C1 segment of cervical spinal cord (tissue), 14 donors: ENCODE measurements at places on chromosomes 3 and 15.

DNA sequence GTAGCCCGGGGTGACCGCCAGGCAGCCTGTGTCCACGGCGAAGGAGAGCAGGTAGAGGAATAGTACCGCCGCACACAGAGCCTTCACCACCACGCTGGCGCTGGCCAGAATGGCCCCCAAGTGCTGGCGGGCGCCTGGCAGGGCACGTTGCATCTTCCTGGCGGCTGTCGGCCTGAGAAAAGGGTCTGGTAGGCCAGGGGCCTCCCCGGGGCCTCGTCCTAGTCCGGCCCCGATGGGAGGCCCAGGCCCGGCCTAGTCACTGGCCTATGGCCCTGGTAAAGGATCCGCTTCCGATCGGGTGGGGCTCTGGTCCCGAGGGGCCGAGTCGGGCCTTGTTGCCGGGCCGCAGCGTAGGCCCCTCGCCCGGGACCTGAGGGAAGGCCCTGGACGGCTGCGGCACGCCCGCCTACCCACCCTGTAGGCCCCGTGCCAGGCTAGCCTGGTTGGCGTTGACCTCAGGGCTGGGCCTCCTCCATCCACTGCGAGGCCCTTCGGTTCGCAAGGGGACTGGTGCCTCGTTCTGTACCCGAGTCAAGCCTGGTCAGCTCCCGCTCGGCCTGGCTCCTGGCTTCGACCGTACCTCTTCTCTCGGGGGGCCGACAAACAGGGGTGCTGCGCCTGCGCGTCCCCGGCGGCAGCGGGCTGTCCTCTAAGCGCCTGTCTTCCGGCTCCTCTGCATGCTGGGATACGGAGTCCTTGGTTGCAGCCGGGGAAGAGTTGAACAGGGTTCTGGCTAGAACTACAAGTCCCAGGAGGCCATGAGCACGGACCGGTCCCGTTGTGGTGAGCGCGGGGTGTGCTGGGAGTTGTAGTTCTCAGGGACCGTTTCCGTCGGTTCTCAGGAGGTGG lies at the start of gene TMEM115:
Gene TMEM115 (minus strand): TSS at position 611 of the 849 bp plus-strand sequence. CDS start 458 bp downstream, at position 153.
- DNase-seq: peak; percentile 98

DNA sequence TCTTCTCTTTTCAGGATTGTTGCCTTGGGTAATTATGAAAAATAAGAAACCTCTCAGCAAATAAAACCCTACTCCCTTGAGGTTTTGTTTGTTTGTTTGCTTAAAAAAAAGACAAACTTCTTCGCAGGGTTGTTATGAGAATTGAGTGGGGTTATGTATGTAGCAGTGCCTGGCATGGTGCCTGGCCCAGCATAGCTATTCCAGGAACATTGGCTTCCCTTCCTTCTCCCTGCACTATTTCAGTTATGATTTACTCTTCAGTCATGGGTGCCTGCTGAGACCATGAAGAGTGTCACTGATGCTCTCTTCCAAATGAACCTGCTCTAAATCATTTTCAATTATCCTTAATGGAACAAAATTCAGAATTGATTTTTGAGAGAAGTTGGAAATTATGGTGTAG lies 283.5 kb upstream of the ROPN1 start:
- DNase-seq: no peak

DNA sequence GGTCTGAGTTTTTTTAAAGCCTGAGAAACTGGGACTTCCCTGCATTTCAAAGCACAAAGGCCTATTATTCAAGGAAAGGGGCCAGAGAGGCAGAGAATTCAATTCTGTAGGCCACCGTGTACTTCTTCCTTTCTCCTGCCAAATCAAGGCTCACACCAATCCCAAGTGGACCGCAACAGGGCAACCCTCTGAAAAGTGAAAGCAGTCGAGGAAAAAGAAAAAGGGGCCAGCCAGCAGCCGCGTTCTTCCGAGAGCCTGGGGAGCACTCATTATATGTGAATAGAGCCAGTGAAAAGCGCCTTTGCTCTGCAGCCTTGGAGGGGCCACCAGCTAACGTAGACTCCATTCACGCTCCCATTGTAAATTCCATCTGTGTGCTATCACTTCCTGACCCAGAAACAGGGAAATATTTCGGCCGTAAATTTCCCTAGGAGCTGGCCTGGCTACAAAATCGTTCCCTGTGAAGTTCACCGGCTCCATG lies 45.9 kb upstream of the THUMPD3 start:
- DNase-seq: peak; percentile 56

DNA sequence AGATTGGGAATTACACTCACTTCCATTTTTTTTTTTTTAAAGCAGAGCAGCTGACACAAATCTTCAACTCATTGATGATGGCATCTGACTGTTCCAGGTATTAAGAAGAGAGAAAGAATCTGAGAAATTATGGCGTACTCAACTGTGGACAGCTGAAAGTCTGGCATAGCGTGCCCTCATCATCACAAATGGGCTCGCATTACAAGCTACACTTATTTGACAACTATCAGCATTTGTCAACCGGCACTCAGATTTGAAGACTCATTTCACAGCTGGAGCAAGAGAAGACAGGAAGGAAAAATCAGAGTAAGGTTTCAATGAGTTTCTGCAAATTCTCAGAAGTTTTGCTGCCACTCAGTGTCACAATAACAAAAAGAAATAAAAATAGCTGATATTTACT lies 235.9 kb downstream of the ATP8B4 start:
- no peak for DNase-seq

GRCh38 chr3:101976473-101976872 lies 127.2 kb downstream of the NFKBIZ start:
- DNase-seq: no peak

DNA sequence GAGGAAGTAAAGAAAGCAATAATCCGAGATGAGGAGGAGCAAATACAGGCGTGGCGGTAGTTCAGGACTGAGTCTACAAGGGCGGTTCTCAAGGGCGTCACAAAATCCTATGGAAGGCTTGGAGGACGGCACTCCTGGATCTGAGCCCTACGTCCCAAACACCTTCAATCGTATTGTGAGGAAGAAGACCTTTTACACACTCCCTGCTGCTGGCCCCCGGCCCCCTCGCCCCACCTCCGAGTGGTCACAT lies 747 bp downstream of the PLD1 start:
- DNase-seq: no peak

DNA sequence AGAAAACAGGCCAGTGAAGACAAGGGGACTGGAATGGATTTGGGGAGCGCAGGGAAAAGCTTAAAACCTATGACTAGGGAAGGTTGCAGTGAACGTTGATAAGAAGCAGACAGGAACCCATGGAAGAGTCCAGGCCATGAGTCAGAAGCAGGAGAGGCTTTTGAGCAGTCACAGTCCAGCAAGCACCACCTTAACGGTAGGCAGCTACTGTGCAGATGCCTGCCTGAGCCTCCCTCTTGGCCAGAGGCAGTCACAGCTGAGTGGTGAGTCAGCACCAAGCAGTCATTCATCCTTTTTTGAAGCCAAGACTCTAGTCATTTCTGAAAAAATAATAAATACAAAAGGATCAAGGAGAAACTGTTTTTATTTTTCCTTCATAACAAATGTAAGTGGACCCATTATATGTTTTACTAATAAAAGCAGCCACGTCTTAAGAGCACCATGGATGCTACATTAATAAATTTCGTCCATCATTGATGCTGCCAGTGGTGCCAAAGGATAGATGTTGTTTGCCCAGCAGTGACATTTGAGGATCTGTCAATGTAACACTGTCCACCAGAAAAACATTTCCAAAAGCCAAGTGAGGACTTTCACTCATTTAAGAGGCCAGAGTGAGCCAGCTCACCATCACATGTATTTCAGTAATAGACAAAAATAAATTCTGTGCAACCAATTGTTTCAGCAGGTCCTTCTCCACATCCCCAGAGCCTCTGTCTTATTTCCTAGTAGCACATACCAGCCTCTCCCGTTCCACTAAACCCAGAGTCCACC lies 42.1 kb upstream of the ACTC1 start:
- no peak for DNase-seq

DNA sequence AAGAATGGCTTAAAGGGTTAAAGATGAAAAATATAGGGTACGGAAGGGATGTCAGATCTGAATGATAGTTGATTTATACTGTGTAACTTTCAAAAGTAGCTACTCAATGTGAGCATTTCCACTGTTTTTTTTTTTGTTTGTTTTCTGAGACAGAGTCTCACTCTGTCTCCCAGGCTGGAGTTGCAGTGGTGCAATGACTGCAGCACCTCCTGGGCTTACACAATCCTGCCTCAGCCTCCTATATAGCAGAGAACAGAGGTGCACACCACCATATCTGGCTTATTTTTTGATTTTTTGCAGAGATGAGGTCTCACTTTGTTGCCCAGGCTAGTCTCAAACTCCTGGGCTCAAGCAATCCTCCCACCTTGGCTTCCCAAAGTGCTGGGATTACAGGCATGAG lies 9.9 kb upstream of the PXK start:
- DNase-seq: no peak

DNA sequence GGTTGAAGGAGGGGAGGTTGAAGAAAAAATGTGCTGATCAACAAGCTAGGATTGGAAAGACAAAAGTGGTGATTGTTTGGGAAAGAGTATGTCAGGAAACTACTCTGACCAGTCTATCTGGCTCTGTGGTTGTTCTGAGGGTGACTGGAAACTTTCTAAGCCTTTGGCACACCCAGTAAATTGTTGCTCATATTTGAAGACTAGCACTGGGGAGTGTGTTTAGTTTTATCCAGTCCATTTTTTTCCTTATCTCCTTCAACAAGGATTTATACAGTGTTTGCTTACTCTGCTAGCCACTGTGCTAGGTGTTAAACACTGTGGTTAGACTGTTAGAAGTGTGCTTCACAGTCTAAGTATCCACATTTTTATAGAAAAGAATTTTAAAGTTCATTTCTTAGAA lies 28.8 kb downstream of the PPM1L start:
- no peak for DNase-seq

DNA sequence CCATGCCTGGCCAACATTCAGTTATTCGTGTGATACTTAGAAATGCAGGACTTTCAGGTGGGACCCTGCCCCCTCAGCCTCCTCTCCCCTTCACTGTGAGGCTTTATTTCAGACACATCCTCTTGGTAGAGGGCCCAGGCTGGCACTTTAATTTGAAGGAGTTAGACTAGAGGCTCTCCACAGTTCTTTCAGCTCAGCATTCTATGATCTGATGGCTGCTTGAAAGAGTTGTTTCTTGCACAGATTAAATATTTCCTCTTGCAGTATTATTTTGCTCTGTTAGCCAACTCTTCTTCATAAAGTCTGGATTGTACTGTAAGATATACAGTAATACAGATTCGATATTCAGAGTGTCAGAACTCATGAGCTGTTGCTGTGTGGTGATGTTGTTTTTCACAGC lies 35.1 kb downstream of the CTDSPL start:
- DNase-seq: no peak

DNA sequence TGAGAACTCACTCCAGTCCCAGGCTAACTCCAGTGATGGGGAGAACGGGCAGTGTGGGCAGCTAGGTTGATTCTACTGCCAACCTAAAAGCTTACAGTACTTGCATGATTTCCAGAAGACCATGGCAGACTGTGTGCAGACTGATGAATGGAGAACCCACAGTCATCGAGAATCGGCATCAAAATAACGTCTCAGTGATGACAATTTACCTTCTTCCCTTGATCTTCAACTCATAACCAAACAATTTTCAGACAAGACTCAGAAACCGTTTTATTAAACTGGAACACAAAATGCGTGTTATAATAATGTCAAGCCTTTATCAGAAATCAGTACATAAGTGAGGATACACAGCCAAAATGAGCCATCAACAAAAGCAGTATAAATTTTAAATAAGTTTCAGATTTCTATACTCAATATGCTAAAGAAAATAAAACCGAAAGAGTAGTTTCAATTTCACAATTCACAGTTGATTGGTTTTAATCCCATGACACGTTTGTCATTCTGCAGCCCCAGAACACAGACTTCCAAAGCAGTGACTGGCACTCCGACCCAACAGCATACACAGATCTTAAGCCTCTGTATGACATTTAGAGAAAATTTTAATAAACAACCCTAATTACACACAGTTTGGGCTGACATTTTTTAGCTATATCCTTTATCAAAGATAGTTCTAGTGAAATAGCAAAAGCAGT lies 54.5 kb downstream of the ZMAT3 start:
- no peak for DNase-seq

DNA sequence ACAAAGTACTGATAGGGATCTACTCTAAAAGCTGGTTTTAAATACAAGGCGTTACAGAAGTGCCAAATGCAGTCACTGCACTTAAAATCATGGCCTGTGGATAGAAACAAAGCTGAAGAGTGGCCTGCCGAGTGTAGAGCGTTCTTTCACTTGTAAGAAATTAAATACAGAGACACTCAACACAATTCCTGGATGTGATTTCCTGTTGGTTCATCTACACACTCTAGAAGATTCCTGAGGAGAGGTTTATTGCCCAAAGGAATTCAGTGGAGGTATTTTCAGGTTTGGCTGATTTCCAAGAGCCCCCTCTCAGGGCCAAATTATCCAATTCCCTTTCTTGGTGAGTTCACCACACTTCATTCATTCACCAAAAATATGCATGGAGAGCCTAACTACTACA lies 200.3 kb upstream of the IL12A start:
- DNase-seq: no peak

DNA sequence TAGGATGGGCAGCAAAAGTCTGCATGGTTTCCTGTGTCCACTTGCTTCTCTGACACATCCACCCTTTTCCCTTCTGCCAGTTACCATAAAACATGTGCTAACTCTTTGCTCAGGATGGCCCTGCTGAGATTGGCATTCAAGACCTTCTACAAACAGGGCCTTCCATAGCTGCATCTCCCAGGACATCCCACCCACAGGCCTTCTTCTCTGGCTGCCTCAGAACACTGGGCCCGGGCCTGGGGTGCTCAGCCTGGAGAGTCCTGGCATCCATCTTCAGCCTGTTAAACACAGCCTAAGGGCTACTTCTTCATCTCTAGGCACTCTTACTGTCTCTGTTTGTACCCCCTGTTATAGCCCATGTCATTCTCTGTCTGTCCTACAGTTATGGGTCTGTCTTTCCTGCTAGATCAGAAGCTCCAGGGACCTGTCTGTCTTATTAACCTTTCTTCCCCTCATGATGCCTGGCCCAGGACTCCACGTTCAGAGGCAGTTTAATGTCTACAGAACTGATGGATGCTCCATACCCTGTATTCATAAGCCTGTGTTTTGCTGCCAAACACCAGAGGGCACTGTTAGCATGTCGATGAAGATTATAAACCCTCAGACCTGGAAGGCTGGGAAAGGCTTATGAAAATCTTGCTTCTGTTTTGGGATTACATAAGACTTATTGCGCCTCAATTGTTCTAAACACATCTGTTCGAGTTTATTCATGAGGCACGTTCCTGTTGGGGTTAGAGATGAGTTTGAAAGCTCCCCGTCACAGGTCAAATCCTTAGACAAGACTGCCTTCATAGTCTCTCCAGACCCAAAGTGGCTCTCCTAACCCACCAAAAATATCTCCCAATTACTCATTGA lies 16.5 kb downstream of the SEMA3G start:
- no peak for DNase-seq

DNA sequence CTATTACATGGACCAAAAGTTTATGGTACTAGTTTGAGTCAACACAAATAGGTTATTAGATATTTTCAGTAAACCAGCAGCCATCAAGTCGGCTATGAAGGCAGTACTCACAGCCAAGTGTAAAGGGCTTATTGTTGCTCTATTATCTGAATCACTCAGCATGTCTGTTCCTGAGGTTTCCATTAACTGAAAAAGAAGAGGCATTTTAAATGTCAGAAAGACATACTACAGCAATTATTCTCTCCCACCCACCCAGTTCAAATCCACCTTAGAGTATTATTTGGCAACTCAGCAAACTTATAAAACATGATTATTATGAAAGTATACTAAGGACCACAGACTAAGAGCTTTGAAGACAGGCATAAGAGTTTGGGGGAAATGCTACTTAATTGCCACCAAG lies 93.1 kb downstream of the BTD start:
- no peak for DNase-seq

- no peak for DNase-seq
These were observed 40.9 kb downstream of the UACA start for GRCh38 chr15:70722266-70723121.
